ENCODE measurements at places on chromosomes 5 and 9. TPM values are rescaled to one million over a fixed set of nuclear protein-coding genes. Genes with fewer than 3 reads are reported as not detected.

GRCh38 chr9:92474587-92474986 is 7.7 kb downstream of the ASPN start:
- no peak for DNase-seq

Gene TOR4A
- total RNA-seq = 1.1 TPM

Gene NEUROG1
- total RNA-seq = not detected

- DNase-seq = peak; percentile 72
Measured at GRCh38 chr5:142014911-142015584, 2.2 kb upstream of the GNPDA1 start.

GRCh38 chr9:98673681-98674080 is 35.1 kb downstream of the GABBR2 start:
- DNase-seq = no peak

Gene SPEF2
- 6.6 TPM for total RNA-seq

- DNase-seq = no peak
Measured at GRCh38 chr9:78213712-78214111, 22.2 kb upstream of the CEP78 start.
